ENCODE measurements at places on chromosomes 2 and 18. TPM values are rescaled to one million over a fixed set of nuclear protein-coding genes. Genes with fewer than 3 reads are reported as not detected.

DNA sequence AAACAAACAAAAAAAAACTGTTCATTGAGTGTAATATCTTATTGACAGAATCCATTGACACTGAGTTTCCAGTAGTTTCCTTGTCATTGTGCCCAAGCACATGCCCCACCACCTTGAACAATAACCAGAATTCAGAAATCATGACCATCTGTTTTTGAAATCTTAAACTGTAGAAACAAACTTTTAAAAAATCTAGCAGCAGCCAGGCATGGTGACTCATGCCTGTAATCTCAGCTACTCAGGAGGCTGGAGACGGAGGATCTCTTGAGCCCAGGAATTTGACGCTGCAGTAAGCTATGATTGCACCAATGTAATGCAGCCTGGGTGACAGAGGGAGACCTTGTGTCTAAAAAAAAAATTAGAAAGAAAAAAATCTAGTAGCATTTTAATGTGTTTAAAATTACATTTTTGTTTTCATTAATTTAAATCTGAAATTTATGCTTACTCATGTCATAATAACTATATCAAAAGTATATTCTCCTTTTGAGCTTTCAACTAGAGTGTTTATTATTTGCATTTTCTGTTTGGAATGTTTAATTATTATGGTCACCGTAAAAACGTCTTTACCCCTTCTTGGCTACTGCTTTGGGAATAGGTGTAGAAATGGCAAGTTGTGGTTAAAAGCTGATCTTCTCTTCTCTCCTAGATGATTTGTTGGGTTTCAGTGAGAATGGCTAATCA, 25.2 kb upstream of the STON1 start:
- DNase-seq: no peak

GRCh38 chr18:12155996-12156395, 62.4 kb downstream of the ANKRD62 start:
- peak; percentile 6 for DNase-seq

DNA sequence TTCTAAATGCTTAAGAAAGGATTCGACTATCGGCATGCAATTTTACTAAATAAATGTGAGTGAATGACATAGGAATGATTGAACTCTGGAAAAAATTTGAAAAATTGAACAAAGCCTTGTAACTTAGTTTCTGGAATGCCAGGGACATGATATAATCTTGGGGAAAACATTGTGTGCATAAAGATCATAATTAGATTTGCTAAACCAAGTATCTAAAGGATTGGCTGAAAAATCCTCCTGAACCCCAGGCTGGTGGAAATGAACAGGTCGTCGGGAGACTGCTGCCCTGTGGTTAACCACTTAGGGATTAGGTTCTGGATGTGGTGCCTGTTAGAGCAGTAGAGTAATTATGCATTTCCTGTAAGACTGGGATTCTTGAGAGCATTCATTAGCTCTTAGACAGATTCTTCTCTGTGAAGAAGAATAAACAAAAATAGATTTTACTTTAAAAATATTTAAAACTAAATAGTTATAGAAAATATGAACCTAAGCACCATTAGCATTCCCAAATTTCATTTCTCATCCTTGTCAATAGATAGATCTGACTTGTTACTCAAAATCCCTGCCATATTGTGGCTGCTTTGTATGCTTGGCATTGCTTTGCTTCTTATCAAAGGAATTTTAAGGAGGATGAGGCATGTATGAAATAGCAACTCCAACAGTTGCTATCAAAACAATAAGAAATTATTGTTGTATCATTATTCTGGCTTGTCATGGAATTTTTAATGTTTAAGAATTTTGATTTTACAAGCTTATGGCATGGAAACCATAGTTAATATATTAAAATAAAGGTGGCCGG, 55.9 kb downstream of the LYPD6B start:
- DNase-seq: no peak

Gene AFF3
- 18.0 TPM for total RNA-seq

GRCh38 chr18:56042915-56043536, 455.0 kb upstream of the TCF4 start:
- DNase-seq: no peak

DNA sequence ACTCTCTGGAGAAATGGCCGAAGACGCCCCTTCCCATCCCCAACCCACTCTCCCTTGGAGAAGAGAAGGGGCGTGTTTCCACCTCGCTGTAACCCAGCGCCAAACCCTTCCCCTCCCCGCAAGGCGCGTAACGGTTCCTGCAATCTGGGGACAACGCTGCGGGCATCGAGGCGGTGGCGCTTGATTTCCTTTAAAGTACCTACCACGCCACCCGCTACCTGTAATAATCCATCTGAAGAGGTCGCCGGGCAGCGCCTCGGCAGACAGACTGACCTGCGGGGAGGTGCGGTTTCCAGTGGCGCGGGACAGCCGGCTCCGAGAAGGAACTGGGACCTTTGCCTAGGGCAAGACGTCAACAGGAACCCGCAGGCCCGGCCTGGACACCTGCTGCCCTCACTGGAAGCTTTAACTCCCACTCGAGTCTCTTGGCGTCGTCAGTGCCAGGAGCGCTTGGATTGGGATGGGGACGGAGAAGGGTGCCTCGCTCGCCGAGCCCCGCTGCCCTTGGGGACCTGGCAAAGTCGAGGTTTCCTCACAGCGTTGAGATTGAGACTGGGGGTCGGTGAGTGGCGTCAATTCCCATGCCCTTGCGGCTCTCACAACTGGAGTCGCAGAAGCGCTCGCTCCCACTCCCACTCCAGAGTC, at the start of gene CYP1B1:
TSS of gene CYP1B1 (minus strand) at position 645 of the 645 bp plus-strand sequence. CDS start 763 bp downstream, outside the sequence.
- peak; percentile 11 for DNase-seq

DNA sequence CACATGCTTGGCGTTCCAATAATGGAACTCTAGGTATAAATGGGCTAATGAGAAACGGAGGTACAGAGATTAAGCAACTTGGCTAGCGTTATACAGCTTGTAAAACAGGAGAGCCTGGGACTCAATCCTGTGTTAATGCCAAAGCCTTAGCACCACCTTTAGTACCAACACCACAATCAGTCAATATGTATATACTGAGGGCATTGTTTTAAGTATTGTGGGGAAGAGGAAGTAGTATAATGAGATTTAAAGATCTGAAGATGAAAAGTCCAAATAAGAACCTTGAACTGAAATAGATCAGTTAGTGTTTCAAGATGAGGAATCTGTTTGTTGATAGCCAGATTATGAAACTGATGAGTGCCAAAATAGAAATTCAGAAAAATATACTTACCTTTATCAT, 8.1 kb downstream of the MARS2 start:
- DNase-seq: no peak

Gene ASB18
- total RNA-seq: 3.5 TPM

Gene PID1
- total RNA-seq: 15.4 TPM

- DNase-seq: no peak
Measured at GRCh38 chr2:180621941-180622918, 358.2 kb upstream of the UBE2E3 start.

GRCh38 chr2:177783835-177784744, 288.5 kb downstream of the PDE11A start:
- no peak for DNase-seq

Gene GAREM1
- 14.0 TPM for total RNA-seq

Gene ONECUT2
- under 0.01 TPM for total RNA-seq

DNA sequence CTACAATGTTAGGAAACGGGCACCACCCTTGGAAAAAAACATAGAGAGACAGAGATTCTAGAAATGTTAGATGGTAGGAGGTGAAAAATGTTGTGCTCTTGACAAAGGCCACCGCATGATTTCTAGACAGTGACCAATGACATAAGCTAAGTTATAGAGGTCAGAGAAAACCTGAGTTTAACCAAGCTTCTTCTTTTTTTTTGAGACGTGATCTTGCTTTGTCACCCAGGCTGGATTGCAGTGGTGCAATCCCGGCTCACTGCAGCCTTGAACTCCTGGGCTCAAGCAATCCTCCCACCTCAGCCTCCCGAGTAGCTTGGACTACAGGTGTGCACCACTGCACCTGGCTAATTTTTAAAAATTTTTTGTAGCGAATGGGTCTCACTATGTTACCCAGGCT, 13.0 kb downstream of the FER1L5 start:
- DNase-seq: no peak

Gene CYTIP
- total RNA-seq: 1.7 TPM

Gene TCF23
- total RNA-seq: not detected

DNA sequence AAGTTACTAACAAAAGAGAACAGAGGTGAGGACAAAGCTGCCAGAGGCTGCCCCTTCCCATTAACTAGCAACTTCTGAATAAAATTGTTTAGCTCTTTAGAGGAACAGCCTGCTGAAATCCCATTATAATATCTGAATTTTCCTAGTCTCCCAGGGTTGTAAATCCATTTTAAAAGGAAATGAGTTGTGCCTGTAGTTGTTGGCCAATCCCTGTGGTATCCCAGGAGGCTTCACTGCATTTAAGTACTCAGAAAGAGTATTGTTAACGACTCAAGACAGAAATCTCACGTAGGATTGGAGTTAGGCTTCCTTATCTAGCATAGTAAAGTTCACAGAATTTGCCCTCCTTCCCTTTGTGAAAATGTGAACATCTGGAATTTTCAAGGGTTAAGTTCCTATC, 8.9 kb downstream of the LAPTM4A start:
- no peak for DNase-seq

Gene SPC25
- total RNA-seq: 3.4 TPM

Gene ZC3H6
- total RNA-seq: 10.8 TPM

GRCh38 chr18:23416298-23416697, 36.8 kb upstream of the RIOK3 start:
- DNase-seq: no peak

GRCh38 chr2:3212984-3213383, 164.6 kb downstream of the EIPR1 start:
- no peak for DNase-seq

GRCh38 chr2:55163274-55163721, 68.8 kb downstream of the CLHC1 start:
- no peak for DNase-seq

DNA sequence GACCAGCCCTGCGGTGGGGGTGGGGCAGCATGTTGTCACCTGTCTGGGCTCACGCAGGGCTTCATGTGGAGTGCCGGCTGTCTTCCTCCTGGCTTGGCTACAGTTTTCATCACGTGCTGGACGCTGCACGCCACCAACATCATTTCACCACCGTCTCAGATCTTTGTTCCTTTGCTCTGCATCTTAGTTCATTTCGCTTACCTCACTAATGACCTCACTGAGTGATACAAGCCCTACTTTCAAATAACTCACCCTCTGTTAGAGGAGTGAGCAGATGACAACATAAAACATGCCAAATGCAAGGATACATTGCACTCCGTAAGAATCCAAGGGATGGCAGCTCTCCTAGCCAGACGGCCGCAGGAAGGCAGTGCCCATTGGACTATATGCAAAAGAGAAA, 527.5 kb downstream of the GALR1 start:
- DNase-seq: no peak

- peak; percentile 10 for DNase-seq
Measured at GRCh38 chr2:114237331-114237730, 205.1 kb upstream of the DPP10 start.

- no peak for DNase-seq
Measured at GRCh38 chr2:232377841-232378734, 463 bp upstream of the ALPP start.

DNA sequence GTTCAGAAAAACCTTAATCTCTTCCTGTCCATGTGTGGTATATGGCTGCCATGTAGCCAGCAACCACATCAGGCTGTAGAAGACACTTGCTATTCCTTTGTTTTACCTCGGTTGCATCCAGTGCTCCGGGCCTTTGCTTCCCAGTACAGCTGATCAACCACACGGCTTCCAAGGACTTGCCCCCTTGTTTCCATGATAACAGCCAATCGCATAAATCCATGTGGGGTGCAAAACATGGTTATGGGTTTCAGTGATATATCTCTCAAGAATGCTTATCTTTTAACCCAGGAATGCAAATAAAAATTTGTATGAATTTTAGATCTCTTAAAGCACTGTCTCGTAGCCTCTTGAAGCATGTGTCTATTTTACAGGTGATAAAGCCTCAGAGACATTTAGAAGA, 118.3 kb downstream of the MGAT5 start:
- no peak for DNase-seq

Gene AGFG1
- total RNA-seq: 35.9 TPM

Gene TMEM247
- total RNA-seq: not detected

Gene HAUS1
- 56.6 TPM for total RNA-seq

- no peak for DNase-seq
Measured at GRCh38 chr2:217413193-217413592, 553.3 kb upstream of the TNP1 start.

DNA sequence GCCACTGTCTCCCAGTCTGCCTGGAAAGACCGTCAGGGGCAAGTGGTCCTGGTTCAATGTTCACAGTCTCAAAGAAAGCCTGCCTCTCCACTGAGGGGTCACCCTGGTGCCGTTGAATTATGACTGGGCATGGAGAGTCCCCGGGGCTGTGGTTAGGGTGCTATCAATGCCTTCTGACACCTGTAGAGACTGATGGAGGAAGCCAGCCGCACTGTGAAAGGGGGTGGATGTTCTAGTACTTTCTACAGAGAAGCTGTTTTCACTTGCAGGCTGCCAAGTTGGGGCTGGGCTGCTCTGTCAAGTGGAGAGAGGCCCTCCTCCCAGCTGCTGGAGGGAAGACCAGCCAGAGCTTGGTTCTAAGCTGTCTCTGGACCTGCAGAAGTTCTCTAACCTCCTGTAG, 80.5 kb downstream of the BCL2L11 start:
- no peak for DNase-seq

- no peak for DNase-seq
Measured at GRCh38 chr18:48663096-48663930, 124.5 kb downstream of the CTIF start.

GRCh38 chr2:144524118-144525009, 4.4 kb upstream of the ZEB2 start:
- peak; percentile 81 for DNase-seq

DNA sequence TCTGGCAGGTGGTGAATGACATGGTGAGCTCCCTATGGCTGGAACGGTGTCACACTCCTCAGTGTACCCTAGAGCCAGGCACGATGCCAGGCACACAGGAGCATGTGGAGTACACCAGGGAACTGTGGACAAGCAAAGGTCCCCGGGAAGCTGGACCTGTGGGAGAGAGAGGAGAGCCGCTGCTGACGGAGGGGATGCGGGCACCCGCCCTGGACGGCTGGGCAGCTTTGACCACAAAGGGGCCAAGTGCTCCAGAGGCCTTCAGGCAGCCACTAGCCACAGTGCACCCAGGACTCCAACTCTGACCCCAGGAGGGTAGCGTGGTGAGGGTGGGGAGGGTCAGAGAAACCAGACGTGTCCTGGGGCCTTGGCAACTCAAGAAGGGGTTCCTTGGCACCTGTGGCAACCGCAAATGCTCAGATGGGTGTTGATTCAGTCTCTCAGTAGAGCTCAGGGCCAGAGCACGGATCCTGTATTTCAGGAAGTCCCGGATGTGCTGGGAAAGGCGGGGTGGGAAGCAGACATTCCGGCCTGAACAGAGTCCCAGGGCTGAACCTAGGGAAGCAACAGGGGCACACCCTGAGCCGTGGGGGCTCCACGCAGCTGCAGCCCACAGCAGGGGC, 2.3 kb upstream of the MAB21L4 start:
- DNase-seq: peak; percentile 67

Gene MEP1B
- total RNA-seq: 0.10 TPM

Gene NOL4
- total RNA-seq: 0.82 TPM

- no peak for DNase-seq
Measured at GRCh38 chr2:115606350-115606749, 1163.9 kb downstream of the DPP10 start.

GRCh38 chr2:241321886-241322285, 6.2 kb downstream of the SEPTIN2 start:
- no peak for DNase-seq

GRCh38 chr2:11602563-11603204, 67.3 kb downstream of the NTSR2 start:
- no peak for DNase-seq

GRCh38 chr18:34643989-34644388, 66.1 kb upstream of the DTNA start:
- peak; percentile 37 for DNase-seq

GRCh38 chr2:158729451-158729850, 65.7 kb upstream of the DAPL1 start:
- DNase-seq: no peak
